ENCODE measurements at places on chromosomes 16 and 17.

DNA sequence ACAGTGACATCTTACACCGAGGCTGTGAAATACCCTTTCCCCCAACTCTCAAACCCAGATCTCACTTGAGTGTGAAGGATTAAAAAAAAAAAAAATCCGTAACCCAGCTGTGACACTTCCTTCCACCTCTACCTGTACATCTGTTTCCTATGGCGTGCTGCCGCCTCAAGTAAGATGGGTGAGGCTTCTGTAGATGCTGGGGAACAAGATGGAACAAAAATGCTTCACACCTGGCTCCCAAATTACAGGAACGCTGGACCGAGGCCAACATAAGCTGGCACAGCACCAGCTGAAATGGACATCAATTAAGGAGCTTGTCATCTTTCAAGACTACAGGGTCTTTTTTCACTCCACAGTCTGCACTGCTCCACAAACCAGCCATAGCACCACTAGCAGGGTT, 95.9 kb downstream of the HIC1 start:
- no peak for DNase-seq

DNA sequence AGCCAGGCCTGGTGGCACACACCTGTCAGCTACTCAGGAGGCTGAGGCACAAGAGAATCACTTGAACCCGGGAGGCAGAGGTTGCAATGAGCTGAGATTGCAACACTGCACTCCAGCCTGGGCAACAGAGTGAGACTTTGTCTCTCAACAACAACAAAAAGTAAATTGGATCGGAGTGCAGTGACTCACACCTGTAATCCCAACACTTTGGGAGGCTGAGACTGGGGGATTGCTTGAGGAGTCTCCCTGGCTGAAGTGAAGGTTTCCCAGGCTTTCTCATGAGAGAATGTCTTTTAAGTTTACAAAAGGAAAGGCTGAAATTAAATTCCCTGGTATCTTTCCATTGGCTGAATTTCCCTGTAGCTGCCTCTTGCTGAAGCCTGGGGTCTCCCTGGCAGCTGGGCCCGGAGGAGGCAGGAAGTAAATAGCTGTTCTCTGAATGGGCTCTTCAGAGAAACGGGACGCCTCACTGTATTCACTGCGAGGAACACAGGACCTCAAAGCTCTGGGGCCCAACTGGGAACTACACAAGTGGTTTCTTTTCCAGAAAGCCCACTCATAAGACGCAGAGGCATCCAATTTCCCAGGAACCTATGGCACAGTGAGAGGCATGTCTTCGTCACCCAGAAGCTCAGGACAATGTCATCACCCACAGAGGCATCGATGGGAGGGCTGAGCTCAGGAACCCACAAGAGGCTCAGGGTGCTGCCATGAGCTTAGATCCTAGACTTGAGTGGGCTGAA, 77.4 kb upstream of the SMURF2 start:
- DNase-seq, result no peak

DNA sequence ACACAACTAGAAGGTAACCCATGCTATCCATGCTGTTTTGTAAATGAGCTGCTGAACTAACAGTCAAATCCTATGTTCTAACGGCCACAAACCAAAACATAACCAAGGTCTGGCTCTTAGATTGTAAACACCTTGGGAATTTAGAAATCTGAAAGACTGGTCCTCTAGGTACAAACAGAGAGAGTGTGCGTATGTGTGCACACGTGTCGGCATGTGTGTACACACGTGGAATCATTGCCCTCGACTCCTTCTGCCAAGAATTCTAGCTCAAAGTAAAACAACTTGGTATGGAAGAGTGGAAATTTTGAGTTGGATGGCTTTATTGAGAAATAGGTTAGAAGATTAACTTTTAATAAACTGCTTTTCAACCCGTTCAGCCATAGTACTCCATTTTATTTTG, 18.1 kb upstream of the GHDC start:
- no peak for DNase-seq

- DNase-seq, result no peak
Observed at GRCh38 chr17:67746704-67747571, 29.2 kb downstream of the NOL11 start.

GRCh38 chr17:55298111-55298730, 33.5 kb downstream of the HLF start:
- DNase-seq, result no peak

DNA sequence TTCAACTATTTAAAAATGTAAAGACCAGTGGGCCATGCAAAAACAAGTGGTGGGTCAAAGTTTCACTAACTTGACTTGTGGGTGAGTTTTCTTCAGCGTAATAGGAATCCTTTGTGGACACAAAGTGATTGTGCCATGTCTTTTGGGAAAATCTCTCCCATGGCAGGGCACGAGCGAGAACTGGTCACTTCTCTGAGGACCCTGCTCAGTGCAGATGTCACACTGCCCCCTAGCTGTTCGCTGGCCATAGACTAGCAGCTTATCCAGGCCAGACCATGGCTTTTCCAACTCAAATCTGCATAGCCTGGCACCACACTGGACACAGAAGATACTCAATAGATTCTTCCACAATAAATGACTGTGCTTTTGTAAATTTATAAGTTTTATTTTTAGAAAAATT, 306.0 kb upstream of the CCL2 start:
- no peak for DNase-seq
